ENCODE measurements at places on chromosomes 5 and 9. TPM values are rescaled to one million over a fixed set of nuclear protein-coding genes. Genes with fewer than 3 reads are reported as not detected.

LCN1 gene
- total RNA-seq: not detected

UBE2QL1 gene
- 0.13 TPM for total RNA-seq

NOXA1 gene
- 1.0 TPM for total RNA-seq

C9orf153 gene
- total RNA-seq: not detected

PKD2L2 gene
- total RNA-seq: 0.03 TPM

CD14 gene
- total RNA-seq: 5.6 TPM

BSPRY gene
- not detected for total RNA-seq

TOR4A gene
- 28.2 TPM for total RNA-seq

NKD2 gene
- total RNA-seq: 12.0 TPM

AGXT2 gene
- not detected for total RNA-seq

CNTNAP3 gene
- total RNA-seq: 9.6 TPM

POU5F2 gene
- not detected for total RNA-seq

SLC28A3 gene
- not detected for total RNA-seq

SUSD1 gene
- 14.9 TPM for total RNA-seq

FTMT gene
- total RNA-seq: not detected

ST8SIA4 gene
- total RNA-seq: 0.30 TPM

OR1J2 gene
- not detected for total RNA-seq

PCDHGA8 gene
- 0.02 TPM for total RNA-seq

SLC36A3 gene
- not detected for total RNA-seq

SCGB3A1 gene
- not detected for total RNA-seq

PLPP7 gene
- total RNA-seq: 0.05 TPM

PCDHB12 gene
- total RNA-seq: not detected

PCDHGA1 gene
- total RNA-seq: 0.34 TPM

SNCAIP gene
- total RNA-seq: 0.05 TPM

ZNF483 gene
- total RNA-seq: 0.53 TPM

STPG3 gene
- not detected for total RNA-seq

ARAP3 gene
- 4.1 TPM for total RNA-seq

MAP1B gene
- 41.7 TPM for total RNA-seq

HEXB gene
- 125 TPM for total RNA-seq

ADRA1B gene
- total RNA-seq: 9.9 TPM

SV2C gene
- total RNA-seq: not detected

C8G gene
- 1.9 TPM for total RNA-seq

BRD8 gene
- total RNA-seq: 56.7 TPM

PCDHB15 gene
- 0.05 TPM for total RNA-seq

F12 gene
- 21.8 TPM for total RNA-seq

GABRA6 gene
- total RNA-seq: not detected

ELOVL7 gene
- total RNA-seq: 9.5 TPM

INSL4 gene
- total RNA-seq: 15.8 TPM

DAB2 gene
- 10.6 TPM for total RNA-seq

C9orf50 gene
- not detected for total RNA-seq

TAF11L7 gene
- total RNA-seq: not detected

WNT8A gene
- not detected for total RNA-seq

SPATA31A3 gene
- total RNA-seq: not detected

SVEP1 gene
- total RNA-seq: 1.4 TPM

FAM81B gene
- total RNA-seq: not detected

PDE8B gene
- 0.82 TPM for total RNA-seq

EPB41L4A gene
- total RNA-seq: 1.3 TPM

HNRNPK gene
- 569 TPM for total RNA-seq

NSG2 gene
- 0.10 TPM for total RNA-seq
